ENCODE measurements at places on chromosomes 7 and 10.

DNA sequence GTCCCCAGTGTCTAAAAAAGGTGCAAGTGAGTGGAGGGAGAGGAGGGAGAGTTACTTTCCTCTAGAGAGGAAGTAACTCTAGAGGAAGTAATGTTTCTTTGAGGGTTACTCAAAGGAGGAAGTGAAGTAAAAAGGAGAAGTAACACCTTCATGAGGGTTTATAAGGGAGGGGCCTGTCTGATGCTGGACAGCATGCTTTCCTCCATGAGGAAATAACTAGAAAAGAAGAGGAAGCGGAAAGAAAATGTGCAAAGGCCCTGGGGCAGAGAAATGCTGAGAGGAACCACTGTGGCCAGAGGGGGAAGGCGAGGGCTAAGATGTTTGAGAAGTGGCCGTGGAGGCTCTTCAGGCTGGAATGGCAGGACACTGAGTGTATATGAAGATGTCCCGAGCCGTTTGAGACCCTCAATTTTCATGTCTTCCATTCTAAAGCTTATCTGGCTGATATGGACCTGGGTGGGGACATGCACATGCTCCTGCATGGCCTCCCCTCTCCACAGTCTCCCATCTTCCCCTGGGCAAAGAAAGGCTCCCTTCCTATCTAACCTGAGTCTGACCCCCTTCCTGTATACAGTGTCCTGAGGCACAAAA lies 3.4 kb upstream of the SLC18A2 start:
- DNase-seq: no peak

- no peak for DNase-seq
These were observed 166.6 kb downstream of the VTI1A start for GRCh38 chr10:112613620-112614019.

DNA sequence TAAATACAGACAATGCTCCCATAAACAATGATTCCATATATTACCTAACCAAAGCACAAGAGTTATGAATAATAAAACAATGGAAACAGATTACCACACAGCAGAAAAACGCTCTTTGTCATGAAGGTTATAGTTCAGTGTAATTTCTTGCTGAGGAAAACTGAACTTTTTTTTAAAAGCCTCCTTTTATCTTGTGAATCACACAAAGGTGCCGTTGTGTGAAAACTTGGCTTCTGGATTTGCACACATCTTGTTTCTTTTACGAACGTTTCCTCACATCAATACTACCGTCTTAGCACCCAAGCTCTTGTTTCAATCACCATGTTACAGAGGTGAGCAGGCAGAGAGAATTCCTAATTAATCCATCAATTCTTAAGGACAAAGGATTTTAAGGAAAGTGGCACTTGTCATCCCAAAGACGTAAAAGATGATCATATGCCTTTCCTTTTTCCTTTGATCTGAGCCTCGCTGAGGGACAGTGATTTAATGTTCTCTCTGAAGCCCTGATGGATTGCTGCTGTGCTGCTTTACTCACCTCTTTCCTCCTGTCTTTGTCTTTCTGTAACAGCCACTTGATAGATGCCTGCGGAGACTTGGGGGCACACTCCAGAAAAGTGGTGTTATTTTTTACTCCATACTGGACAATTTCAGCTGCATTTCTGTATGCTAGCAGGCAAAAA lies 110.1 kb downstream of the CD36 start:
- no peak for DNase-seq

DNA sequence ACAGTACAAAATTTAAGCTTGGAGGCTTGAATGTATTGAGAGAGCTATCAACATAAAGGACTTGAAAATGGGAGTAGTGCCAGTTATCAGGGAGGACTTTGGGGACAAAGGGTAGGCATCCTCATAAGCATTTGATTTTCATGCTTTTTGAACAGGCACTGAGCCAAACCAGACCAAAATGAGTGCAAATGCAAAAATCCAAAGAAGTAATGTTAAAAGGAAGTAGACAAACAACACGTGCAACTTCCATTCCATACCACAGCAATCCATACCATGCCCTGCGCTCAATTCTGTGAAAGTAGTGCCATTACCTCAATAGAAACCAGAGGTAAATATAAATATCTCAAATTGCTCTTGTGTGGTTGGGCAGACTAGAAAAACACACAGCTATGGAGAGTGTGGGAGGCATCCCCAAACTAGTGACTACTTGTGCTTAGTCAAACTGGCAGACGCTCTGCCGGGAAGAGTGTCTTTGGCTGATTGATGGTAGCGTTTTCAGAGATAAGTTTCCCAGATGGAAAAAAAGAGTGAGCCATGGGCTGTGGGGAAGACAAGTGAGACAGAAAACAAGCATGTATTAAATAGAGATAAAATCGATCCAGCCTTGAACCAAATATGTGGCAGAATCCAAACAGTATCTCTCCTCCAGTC lies 161.5 kb downstream of the CREB5 start:
- no peak for DNase-seq

DNA sequence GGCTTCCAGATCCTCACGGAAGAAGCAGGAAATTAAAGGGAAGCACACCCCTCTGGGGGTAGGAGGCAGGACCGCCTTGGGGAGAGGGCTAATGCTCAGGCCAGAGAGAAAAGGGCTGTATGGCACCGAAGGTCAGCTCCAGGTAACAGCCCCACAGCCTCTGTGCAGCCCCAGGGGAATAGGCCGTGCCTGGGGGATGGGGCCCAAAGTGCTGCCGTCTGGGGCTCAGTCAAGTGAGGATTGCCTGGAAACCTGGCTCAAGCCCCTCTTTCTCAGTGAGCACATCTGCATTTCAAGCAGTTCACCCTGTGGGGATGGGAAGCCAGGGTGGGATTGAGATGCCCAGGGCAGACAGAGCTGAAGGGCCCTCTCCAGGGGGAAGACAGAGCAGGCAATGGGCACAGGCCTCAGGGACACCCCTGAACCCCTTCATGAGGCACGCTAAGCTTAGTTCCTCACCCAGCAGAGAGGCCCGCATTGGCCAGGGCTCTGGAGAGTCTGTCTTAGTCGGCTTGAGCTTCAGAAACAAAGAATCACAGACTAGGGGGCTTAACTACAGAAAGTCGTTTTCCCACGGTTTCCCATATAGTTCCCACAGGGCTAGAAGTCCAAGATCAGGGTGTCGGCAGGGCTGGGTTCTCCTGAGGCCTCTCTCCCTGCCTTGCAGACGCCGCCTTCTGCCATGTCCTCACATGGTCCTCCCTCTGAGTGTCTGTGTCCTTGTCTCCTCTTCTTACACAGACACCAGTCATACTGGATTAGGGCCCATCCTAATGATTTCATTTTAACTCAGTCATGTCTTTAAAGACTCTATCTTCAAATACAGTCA lies 118.2 kb downstream of the PTPN20 start:
- DNase-seq: no peak

- no peak for DNase-seq
These were observed 175.7 kb upstream of the SLC25A13 start for GRCh38 chr7:96497567-96497966.

DNA sequence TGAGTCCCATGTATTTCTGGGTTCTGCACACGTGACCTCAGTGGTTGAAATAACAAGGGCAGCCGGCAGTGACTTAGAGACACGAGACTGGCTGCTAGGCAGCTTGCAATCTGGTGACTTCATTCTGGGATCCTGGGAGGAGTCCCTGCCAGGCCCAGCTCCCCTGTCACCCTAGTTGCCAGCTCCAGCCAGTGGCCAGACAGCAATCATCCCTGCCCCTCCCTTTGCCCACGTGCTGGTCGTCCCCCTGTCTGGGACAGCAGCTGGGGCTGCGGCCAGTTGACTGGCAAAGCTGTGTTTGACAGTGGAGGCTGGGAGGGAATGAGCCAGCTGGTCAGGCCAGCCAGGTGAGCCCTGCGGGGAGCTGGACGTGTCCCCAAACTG lies 30.0 kb downstream of the ADGRA1 start:
- DNase-seq: no peak

GRCh38 chr7:39075210-39075609 lies 97.5 kb downstream of the POU6F2 start:
- DNase-seq: no peak

DNA sequence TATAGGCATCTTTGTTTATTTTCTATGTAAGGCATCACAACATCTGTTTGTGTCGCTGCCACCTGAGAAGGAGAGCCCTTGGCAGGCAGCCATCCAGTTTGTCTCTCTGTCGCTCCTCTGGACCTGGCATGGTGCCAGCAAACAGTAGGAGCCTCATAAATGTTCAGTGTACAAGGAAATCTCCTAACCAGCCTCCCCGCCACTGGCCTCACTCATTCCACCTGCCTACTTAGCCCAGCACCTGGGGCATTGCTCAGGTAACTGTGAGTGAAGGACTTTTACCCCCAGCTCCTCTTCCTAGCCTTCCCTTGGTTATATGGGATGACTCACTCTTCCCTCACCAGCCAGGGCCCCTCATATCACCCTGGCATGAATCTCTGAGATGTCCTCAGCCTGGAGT lies 61.7 kb upstream of the NPTX2 start:
- no peak for DNase-seq

GRCh38 chr7:127892488-127893314 lies 138.5 kb downstream of the LRRC4 start:
- DNase-seq: no peak

DNA sequence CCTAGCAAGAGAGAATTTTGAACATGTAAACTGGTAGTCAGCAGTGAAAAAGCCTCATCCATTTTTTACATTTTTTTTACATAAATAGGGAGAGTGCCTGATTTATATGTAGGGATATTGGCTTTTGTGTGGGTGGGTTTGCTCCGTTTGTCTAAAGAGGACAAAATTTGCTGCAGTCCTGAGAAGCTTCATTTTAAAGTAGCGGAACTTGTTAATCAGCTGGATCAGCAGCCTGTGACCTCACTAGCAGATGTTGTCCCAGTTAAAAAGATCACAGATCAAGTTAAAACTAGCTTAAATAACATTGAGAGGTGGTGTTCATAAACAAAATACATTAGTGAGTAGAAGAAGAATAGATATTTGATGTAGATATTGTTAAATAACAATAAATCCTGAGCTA lies 2.6 kb downstream of the ATRNL1 start:
- no peak for DNase-seq

GRCh38 chr7:90421651-90422050 lies 18.4 kb downstream of the CLDN12 start:
- DNase-seq: no peak

GRCh38 chr7:21910253-21910652 lies 35.4 kb downstream of the CDCA7L start:
- no peak for DNase-seq

DNA sequence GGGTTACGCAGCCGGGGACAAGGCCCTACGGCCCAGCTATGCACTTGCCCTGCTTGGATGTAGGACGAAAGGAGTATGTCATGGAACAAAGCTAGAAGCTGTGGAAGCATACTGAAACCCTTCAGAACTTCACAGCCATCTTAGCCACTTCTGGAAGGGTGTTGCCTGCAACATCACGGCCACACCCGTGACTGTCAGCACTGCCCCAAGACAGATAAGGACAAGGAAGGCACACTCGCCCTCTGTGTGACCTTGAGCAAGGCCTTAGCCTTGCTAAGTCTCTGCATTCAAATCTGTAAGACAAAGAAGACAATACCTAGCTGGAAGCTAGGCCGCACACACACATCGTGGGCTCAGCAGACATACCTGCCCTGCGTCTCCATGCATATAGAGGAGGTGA lies 352.5 kb upstream of the MGMT start:
- no peak for DNase-seq

GRCh38 chr7:73918926-73919693 lies 58.2 kb downstream of the TMEM270 start:
- no peak for DNase-seq

- no peak for DNase-seq
These were observed 568.8 kb upstream of the PCDH15 start for GRCh38 chr10:55369670-55370420.

DNA sequence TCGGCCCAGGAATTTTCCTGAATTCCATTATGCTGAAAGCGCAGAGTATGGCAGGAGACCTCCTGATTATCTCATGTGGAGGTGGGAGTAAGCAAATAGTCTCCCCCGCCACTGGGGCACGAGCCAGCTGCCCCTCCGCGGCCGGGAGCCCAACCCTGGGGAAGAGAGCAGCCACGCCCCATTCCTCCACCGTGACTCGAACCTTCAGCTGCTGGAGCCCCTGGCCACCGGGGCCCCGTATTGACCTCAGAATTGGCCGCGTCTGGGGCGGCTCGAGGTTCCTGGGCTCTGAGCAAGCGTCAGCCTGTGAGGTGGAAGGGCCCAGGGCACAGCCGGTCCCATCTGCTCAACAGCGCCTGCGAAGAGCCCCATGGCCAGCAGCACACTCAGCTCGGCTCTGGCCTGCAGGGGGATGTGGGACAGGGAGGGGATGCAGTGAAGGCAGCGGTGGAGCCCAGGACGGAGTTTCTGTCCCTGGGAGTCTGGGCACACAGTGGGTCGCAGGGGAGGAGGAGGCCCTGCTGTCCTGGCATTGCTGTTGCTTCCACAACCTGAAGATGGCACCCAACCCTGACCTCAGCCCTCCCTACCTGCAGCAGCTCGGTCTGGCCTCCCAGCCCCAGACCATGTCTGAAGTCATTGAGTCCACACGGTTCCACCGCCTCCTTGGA lies 97.8 kb downstream of the CHST15 start:
- DNase-seq: no peak

DNA sequence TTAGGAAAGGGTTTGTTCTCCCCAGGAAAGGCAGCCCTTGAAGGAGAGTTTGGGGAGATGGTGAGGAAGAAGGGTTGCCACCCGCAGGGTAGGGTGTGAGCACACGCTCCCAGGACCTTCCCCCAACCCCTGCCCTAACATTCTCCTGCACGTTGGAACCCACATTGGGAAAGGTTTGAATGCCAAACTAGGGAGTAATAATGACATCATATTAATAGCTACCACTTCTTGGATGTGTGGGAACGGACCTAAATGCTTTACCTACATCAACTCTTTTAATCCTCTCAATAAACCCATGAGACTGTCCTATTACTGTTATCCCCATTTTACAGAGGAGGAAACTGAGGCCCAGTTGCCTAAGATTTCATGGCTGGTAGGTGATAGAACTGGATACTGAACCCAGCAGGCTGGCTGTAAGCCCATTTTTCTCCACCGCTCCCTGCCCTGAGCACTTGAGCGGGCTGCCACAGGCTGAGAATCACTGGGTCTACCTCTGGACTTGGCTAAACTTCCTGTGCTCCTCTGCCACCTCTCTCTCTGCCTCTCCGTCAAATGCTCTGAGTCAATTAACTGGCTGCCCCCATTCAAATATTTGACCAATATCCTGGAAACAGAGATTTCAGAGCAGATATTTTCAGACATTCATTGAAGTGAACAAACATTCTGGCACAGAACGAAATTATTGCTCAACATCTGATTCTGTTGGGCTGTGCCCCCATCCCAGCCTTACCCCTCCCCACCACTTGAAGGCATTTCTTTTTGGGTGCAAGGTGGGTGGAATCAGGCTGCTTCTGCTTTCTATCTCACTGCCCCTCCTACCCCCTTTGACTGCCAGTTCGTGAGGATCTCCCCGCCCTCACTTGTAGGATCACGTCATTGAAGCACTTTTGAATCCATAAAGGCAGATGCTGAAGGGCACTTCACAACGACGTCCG lies 129.7 kb downstream of the C10orf105 start:
- DNase-seq: no peak

DNA sequence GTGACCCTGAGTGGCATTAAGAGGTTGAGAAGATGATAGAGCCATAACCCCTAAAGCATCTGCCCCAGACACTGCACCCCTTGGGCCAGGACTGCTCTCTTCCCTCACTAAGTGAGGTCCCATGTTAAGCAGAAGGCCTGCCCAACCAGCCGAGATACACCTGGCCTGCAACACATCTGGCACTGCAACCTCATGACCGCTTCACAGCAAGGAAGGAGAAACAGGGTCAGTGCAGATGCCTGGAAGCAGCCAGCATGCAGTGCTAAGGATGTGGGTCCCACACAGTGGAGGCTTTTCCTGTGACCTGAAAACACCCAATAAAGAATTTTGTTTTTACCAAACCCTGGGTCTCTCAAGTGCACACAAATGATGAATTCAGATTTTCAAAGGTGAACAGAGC lies 7.4 kb downstream of the NOD1 start:
- no peak for DNase-seq
